ENCODE measurements at places on chromosomes 11 and 22.

DNA sequence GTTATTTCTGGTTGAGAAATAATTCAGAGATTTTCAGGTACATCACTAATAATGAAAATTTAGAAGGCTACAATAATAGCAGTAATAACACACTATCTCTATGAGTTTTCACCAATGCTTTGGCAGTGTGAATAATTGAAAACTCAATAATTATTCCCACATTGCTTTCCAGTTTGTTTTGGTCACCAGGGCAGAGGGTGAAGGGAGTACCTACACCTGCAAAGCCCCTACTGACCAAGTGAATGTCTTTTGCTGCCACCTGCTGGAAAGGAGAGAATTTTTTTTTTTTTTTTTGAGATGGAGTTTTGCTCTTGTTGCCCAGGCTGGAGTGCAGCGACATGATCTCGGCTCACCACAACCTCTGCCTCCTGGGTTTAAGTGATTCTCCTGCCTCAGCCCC lies 3.2 kb downstream of the NELL1 start:
- DNase-seq = no peak

GRCh38 chr11:126821827-126822226 lies 178.7 kb downstream of the KIRREL3 start:
- no peak for DNase-seq

DNA sequence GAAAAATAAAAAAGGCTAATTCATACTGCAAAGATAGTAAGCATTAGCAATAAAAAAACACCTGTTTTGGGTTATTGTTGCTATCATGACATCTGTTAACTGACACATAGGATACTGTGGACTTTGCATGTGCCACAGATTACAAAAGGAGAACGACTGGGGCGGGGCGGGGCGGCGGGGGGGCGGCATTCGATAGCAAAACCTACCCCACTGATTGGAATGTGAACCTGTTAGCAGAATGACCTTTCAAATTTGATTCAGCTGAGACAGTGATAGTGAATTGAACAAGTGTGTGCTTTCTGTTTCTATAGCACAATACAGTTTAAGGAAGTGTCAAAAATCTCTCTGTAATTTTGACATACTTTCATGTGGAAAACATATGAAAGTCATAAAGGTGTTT lies 14.9 kb downstream of the MMP20 start:
- no peak for DNase-seq

DNA sequence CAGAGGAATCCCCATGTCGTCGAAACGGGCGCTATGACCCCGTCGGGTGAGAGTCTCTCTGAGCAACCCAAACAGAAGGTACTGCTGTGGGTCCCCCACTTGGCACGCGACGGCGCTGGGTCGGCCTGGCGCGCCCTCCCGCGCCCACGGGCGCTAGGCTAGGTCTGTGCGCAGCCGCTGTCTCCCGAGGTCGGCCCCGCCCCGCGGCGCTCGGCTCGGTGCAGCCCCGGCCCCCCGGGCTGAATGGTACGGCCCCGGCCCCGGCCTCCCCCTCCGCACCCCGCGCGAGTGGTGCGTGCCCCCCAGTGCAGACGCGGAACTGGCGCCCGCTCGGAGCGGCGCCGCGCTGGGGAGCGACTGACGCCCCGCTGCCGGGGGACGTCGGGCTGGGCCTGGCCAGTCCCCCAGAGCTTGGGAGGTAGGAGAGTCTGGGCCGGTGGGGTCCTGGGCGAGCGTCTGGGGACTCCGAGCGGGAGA lies at the start of gene MADD:
Gene MADD, plus strand, starts transcription at position 305 of the 477 bp plus-strand sequence.
- DNase-seq = peak; percentile 92

- no peak for DNase-seq
Measured at GRCh38 chr11:39288011-39288410, 2171.4 kb downstream of the LRRC4C start.

DNA sequence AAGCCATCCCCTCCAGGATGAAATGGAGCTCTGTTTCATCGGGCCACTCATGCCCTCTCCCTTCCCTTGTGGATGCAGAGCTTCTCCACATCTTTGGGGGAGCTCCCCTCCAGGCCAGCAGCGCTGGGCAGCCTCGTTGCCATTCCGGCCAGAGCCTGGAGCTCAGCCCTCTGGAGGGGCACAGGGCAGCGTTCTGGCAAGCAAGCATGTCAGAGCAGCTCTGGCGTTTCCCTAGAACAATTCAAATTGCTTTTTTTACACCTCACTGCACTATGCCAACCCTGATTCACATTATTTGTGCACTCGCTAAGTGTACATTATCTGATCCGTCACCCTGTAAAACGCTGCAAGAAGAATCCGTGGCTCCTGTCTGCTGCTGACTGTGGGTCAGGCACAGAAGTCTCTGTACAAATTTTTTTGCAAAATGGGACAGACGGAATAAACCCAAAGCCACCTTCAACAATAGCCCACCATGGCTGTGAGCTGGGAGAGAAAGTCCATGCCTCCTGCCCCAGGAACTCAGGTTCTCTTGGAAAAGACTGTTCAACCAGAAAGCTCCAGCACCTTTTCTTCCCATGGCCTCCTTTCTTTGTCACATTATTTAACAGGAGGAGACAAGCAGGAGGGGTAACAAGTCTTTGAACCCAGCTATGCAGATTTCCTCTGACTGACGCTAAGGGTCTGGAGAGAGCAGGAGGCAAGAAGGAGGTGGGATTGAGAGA lies 139.5 kb upstream of the CADM1 start:
- no peak for DNase-seq

DNA sequence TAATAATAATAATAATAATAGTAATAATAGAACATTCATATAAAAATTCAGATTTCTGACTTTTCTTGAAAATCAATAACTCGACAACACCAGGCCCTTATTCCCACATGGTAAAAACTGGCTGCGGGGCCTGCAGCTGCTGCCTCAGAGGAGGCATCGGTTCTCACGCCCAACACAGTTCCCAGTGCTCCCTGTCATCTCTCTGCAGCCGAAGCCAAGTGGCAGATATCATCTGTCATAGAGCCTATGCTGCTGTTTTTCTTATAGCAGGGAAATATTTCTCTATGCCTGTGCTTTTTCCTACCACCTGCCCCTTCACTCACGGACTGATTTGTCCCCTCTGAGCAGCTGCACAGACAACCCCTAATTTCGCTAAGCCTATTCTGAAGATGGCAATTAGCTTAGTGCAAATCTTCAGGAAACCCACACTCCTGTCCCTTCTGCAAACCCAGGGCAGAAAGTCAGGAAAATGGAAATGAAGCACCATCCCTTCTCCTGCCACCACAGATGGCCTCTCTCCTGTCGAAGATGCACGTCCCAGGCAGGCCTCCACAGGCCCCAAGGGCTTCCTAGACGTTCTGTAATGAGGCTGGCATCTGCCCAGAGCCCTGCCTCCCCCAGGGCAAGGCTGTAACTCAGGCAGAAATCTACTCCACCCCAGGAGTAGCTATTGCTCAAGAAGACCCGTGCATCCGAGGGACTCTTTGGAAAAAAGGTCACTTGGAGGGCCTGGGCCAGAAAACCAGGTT lies 66.7 kb downstream of the SYN3 start:
- DNase-seq = no peak

GRCh38 chr11:44606472-44606871 lies 41.0 kb downstream of the CD82 start:
- DNase-seq = no peak

DNA sequence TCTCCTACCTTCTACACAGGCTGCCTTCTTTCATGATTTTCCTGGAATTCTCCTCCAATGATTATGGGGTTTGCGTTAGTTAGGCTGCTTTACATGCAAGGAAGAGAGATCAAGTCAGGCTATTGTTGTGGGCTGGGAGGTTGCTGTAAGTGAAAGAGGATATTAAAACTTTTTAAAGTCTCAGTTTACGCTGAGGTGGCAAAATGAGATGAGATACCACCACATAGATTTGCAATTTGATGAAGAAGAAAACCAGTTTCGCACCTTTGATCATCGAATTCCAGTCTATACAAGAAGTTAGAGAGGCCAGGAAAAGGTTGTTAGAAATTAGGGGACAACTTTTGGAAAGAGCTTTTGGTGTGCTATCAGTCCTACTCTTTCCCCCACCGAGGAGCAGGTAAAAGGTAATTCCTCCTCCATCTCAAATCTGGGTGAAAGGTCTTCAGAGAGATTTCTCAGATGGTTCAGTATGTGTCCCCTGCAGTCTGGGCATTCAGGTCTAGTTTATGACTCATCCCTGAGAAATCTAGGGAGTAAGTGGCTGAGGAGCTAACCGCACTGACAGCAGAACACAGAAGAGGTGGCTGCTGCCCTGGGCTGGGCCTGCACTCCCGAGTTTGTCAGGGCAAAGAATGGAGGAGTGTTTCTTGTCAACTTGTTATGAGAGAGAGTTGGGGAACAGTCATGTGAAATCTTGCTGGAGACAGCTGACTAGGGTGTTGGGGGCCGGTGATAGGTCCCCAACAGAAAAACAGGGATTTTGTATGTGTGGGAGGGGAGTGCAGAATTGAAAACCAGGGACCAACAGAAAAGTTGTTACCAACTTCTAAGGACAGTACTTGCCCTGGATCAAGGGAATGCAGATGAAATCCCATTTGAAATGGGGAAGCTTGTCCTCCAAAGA lies 34.7 kb downstream of the CCDC83 start:
- DNase-seq = no peak

GRCh38 chr11:13926981-13927380 lies 35.5 kb upstream of the SPON1 start:
- no peak for DNase-seq

GRCh38 chr22:37175414-37176281 lies 12.4 kb downstream of the C1QTNF6 start:
- DNase-seq = no peak

DNA sequence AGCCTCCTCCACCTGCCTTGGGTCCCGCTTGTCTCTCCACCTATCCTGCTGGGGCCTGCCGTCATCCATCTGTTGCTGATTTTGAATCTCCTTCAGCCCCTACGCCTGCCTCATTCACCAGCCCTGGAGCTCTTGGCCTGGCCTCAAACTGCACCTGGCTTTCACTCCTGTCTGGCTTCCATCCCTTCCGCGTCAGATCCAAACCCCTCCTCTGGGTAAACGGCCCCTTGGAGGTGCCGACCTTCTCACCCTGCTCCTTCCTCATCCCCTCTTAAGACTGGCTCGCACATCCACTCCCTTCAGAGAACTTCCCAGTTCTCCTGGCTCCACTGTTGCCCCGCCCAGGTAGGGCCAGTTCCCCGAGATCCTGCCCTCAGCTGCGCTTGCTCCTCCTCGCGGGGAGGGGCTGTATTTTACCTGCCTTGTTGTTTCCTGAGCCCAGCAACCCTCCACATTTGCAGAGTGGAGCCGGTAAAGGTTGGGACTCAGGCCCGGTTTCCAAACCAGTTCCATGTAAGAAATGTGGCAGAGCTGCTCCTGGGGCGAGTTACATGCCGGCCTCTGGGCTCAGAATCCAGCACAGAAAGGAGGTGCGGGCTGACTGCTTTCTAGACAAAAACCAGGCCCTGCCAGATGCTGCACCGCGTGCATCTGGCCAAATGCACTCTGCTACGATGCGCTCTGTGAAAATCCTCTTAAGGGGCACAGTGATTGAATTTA lies 13.9 kb upstream of the SHANK2 start:
- DNase-seq = no peak

GRCh38 chr22:48757581-48757980 lies 1070.1 kb downstream of the BRD1 start:
- DNase-seq = no peak

- DNase-seq = peak; percentile 40
Measured at GRCh38 chr11:60307507-60308195, 19.4 kb upstream of the MS4A6E start.

DNA sequence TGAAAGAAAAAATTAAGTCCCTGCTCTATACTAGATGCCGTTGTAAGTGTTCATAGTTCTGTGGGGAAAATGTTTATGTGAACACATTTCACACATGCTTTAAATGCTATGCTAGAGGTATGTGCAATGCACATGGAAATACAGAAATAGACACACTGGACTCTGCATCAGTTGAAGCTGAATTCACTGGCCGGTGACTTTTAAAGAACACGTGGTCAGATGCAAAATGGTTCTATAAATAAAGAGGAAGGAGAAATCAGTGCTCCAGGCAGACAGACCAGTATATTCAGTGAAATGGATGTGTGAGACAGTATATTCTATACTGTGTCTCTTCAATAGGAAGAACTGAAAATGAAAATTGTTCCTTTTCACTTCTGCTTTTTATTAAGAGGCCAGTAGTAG lies 29.9 kb downstream of the TRPC6 start:
- no peak for DNase-seq

GRCh38 chr11:63888170-63889086 lies 28.5 kb downstream of the RCOR2 start:
- DNase-seq = peak; percentile 61

DNA sequence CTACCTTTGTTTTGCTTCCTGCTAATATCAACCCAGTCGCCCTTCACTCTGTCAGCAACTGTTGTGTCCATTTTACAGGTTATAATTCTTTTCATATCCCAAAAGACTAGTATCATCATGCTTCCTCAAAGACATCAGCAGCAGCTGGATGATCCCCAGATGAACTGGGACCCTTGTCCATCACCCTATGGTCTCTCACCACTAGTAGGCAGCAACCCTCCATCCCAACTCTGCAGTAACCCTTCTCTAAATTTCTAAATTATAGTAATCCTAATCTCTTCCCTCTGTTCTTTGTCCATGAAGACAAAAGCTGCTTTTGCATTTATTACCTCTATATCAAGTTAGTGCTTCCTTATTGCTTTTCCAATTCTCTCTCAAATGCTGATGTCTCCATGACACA lies 1025.8 kb downstream of the FAM181B start:
- no peak for DNase-seq

- DNase-seq = no peak
Measured at GRCh38 chr11:14520747-14521151, 563 bp upstream of the PSMA1 start.

DNA sequence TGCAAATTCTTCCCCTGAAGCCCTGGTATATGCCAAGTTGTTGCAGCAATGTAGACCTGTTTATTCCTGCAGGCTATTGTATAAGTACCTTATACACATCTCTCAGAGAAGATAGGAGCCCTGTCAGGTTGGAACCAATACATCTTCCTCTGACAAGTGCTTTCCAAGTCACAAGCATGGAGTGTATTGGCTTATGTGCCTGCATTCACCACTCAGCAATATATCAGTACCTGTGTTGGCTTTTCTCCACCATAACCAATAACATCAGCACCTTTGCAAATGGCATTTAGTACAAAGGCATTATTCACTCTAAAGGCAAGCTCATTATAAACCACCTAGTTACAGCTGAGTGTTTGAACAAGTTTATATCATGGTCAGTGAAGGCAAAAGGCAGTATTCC lies 611.7 kb upstream of the CNTN5 start:
- no peak for DNase-seq

DNA sequence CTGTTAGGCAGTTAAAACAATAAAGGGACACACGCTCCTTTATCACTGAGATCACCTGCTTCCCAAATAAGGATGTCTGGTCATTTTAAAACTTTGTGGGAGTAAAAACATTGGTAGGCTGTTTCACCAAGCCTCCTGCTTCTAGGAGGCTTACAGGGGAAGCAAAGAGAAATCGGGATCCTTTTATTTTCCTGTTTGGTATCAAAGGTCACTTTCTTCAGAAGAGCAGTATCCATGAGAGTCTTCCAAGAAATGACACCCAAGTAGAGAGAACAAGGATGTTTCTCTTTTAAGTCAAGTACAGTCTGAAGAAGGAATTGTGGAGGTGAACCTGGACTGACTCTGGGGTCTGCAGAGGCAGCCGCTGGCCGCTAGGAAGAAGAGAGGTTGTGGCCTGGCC lies 36.9 kb upstream of the BID start:
- DNase-seq = no peak
